Stimulated activated CD4-positive, alpha-beta T cell treated with anti-CD3 and anti-CD28 coated beads, Interleukin-4, amount 100 ng/mL, for 4 hours (primary cell): ENCODE measurements at places on chromosomes 4 and X.

- DNase-seq = no peak
Measured at GRCh38 chrX:123648028-123648810, 84.6 kb downstream of the THOC2 start.

- no peak for DNase-seq
Measured at GRCh38 chr4:20378181-20378580, 126.5 kb downstream of the SLIT2 start.

GRCh38 chr4:57043347-57044251 is 64.9 kb downstream of the POLR2B start:
- no peak for DNase-seq

GRCh38 chr4:96675896-96676295 is 836.0 kb downstream of the PDHA2 start:
- no peak for DNase-seq

DNA sequence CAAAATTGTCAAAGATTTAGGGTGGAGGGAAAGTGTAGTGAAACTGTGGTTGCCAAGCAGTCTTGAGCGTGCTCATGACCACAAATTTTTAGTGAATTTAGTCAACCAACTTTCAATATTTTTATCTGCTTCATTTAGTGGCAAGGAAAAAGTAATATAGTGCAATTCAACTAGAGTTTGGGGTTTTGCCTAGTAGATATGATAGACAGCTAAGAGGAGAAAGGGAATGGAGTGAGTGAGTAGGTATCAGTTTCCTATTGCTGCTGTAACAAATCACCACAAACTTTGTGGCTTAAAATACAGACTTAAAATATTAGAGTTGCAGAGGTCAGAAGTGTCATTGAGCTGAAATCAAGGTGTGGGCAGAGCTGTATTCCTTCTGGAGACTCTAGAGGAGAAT is 3.7 kb upstream of the CT47C1 start:
- DNase-seq = no peak

GRCh38 chr4:41026971-41027370 is 187.4 kb downstream of the APBB2 start:
- no peak for DNase-seq

GRCh38 chr4:146099585-146099984 is 75.9 kb upstream of the LSM6 start:
- no peak for DNase-seq

- DNase-seq = no peak
Measured at GRCh38 chr4:96145601-96146000, 305.7 kb downstream of the PDHA2 start.

- DNase-seq = no peak
Measured at GRCh38 chrX:13471269-13471668, 98.1 kb upstream of the EGFL6 start.

DNA sequence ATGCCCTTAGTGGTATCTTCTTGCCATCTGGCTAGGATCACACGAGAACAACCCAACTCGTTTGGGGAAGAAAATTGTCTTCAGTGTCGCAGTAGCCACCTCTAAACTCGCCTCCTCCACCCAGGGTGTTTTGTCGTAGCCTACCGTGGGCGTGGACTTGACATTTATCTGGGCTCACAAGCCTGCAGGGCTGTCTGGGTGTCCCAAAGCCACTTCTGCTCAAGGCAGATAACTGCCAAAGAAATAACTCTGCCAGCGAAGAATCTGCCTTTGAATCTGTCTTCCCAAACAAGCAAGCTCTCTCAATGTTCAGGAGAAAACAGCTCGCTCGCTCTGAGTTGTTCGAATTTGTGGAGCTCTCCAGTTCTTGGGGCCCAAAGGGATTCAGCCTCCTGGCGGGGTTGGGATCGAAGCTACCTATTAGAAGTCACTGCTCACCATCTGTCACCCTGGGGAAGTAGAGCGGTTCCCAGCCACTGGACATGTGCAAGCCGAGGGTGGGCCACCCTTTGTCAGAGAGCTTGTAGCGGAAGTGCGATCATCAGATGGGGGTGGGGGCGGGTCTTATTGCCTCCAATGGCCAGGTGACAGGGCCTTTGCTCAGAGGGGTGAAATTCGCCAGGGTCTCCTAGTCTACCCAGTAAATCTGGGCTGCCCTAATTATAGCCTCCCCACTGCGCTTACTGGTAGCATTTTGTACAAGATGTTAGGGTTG is 14.8 kb downstream of the BLOC1S4 start:
- DNase-seq = no peak

DNA sequence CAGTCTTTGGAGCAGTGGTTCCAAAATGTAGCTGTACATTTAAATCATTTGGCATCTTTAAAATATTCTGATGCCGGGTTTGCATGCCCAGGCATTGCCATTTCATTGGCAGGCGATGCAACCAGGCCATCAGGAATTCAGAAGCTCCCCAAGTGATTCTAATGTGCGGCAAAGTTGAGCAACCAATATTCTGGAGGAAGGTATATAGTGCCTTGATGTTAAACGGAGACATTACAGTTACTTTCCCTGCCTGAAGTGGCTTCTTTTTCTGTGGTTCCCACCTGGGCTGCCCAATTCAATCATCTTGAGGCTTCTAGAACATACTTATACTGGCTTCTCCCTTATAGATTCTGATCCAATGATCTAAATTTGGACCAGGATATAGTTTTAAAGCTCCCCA is 68.7 kb upstream of the PGM2 start:
- DNase-seq = no peak

DNA sequence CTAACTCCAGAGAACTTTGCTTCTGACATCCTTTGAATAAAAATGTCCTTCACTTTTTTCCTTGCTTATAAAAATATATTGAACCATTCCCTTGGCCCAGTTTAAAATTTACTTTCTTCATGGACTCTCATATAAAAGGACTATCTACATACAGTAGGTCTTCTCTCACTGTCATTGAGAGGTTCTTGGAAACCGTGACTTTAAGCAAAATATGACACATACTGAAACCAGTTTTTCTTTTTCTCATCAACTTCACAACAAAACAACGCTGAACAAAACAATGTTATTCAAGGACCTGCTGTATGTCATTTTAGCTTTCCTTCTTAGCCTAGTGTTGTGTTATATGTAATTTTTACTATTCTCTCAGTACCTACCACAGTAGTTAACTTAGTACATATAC is 496.8 kb downstream of the CENPC start:
- DNase-seq = no peak

- DNase-seq = no peak
Measured at GRCh38 chr4:69323284-69323683, 43.0 kb downstream of the UGT2B28 start.

DNA sequence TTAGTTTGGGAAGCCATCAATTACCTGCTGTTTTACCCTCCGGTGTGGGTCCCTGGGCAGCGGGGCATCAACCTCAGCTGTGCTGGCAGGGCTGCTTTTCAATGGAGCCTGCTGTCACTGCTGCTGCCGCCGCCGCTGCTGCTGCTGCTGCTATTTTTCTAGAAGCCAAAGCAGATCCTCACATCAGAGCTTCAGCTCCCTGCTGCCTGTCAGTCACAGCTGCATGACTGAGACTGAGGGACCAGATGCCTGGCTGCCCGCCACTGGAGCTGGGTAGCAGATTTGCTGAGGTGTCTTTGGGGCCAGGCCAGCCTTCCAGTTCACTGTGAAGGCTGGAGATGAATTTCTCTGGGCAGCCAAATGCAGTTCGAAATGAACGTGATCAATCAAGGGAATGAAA is 200.3 kb upstream of the NHS start:
- no peak for DNase-seq

GRCh38 chrX:54564936-54565335 is 34.9 kb downstream of the GNL3L start:
- no peak for DNase-seq

DNA sequence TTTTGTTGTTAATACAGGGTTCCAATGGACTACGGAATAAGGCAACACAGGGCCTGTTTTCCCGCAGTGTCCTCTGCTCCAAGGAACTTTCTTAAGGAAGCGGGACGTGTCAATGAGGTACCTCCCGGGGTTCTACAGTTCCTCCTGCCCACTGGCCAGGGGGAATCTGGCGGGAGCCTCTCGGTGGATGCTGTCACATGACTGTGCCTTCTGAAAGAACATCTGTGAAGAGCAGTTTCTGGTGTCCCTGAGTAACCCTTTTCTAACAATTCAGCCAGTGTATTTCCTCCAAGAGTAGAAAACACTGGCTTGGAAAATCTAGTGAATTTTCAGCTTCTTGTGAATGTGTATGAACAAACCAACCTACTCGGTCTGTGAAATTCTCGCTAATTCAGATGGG is 32.7 kb downstream of the MFAP3L start:
- DNase-seq = no peak

DNA sequence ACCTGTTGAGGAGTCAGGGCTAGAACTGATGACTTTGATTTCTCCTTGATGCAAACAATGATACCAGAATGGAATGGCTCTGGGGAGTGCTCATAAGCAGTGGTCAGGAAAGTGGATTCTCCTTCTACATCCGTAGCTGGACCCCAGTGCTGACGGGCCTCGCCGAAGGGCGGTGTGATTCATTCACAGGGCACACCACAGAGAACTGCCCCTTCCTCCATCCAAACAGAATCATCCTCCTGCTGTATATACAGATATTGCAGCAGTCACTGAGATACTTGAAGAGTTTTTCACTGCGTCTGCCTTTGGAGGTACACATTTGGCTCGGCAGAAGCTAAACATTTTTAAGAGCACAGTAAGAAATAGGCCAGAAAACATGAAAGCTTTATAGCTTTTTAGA is 7.3 kb upstream of the DCTD start:
- no peak for DNase-seq

DNA sequence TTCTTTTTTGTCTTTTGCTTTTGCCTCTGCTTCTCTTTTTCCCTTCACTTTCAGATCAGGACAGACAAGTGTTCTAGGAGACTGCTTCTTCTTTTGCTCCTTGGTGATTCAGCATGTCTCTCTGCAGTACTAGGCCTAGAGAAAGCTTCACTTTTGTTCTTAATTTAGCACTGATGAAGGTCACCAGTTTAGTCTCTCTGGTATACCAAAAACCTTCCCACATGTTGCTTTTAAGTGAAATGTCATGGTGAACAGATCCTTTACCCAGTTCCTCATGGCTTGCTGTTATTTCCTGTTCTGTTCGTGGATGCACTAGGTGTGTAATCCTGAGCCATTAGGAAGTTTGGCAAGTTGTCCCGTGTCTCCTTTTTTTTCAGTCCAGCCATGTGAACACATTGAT is 53.3 kb downstream of the NBDY start:
- DNase-seq = no peak

- DNase-seq = no peak
Measured at GRCh38 chr4:5619913-5620625, 88.3 kb downstream of the EVC2 start.

- DNase-seq = no peak
Measured at GRCh38 chr4:139840773-139841172, 175.2 kb downstream of the MGST2 start.

- no peak for DNase-seq
Measured at GRCh38 chr4:87121341-87122065, 98.9 kb downstream of the KLHL8 start.

DNA sequence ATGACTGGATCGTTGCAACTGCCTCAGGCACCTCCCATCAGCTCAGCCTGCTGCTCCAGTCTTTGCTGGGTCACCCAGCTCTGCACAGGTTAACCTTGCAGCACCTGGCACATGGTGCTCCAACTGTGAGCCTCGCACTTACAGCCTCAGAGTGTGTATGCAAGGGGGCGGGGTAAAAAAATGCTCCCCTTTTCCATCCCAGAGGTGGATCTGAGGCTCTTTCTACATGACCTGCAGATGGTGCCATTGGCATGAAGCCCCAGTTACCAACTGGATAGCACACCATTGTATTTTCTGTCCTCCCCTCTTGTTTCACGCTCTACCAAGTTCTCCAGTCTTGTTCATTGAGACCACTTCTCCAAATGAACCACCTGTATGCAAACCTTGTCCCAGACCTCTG is 46.2 kb upstream of the TRPC3 start:
- DNase-seq = no peak

GRCh38 chr4:159950707-159951106 is 847.8 kb downstream of the RAPGEF2 start:
- DNase-seq = no peak

GRCh38 chrX:15301924-15302323 is 13.5 kb downstream of the ASB11 start:
- no peak for DNase-seq

GRCh38 chr4:98524230-98524629 is 134.2 kb downstream of the TSPAN5 start:
- no peak for DNase-seq

DNA sequence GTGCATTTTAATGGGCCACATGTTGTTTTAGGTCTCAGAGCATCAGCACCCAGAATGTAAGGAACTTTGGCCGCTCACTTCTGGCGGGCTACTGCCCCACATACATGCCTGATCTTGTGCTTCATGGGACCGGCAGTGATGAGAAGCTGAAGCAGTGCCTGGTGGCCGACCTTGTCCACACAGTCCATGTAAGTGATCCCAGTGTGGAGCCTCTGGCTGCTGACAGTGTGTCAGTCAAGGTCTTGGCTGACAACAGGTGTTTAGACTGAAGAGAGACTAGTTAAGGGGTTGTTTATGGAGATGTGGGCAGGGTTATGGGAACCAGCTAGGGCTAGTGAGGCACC is 101.4 kb downstream of the FNIP2 start:
- DNase-seq = no peak
